NCI-H446 treated with DMSO at 0.1 percent for 48 hours (cell line): ENCODE measurements at places on chromosomes 2 and 18.

GRCh38 chr2:211237586-211238275 is 681.3 kb downstream of the CPS1 start:
- no peak for DNase-seq

DNA sequence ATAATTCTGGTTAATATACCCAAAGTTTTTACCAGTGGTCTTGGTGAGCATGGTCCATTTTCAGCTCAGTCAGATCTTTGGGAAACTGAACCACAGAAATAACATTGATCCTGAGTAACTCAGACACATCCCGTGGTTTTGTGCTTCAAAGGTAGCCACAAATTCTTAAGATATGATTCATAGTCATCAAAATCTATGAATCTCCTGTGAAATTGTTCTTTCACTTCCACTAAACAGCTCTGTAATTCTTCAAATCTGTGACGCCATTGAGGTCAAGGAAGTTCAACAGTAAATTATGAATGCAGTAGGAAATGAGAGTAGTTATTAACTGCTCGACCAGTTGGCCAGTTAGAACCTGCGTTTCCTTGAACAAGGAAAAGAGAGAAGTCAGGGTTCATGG is 147.3 kb downstream of the IRS1 start:
- no peak for DNase-seq

- no peak for DNase-seq
Observed at GRCh38 chr2:155427470-155427869, 729.0 kb downstream of the KCNJ3 start.

DNA sequence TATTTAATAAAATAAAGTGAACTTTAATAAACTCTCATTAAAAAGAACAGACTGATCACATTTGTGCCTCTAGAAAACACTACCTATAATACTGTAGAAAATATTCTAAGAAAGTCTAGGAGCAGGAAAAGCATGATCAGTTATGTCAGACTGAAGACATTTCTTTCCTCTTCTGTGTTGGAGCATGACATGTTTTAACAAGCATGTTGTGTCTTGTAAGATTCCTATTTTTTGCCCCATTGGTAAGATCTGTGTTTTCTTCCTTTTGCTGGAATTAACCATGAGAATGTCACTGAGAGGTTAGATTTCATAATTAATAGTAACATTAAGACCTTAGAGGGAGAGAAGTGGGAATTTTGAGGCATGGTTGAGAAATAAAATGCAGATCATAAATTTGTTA is 27.7 kb downstream of the LAMA3 start:
- DNase-seq: no peak

DNA sequence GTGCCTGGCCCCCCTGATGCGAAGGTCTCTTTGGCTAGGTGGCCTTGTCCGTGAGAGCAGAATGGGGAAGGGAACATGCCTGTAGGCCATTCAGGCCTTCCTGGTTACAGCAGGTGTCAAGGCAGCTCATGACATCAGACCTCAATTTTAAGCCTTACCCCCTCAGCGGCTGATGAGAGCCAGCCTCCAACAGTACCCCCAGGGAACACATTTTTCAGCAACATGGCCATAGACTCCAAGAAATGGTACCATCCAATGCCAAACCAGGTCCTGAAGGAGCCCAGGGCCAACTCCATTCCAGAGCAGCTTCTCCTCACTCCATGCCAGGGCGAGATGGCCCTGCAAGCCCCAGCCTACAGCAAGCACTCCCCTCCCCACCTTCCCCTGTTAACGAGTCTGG is 199.2 kb downstream of the SMAD2 start:
- no peak for DNase-seq

- no peak for DNase-seq
Observed at GRCh38 chr2:176268976-176269318, 295 bp upstream of the MTX2 start.

DNA sequence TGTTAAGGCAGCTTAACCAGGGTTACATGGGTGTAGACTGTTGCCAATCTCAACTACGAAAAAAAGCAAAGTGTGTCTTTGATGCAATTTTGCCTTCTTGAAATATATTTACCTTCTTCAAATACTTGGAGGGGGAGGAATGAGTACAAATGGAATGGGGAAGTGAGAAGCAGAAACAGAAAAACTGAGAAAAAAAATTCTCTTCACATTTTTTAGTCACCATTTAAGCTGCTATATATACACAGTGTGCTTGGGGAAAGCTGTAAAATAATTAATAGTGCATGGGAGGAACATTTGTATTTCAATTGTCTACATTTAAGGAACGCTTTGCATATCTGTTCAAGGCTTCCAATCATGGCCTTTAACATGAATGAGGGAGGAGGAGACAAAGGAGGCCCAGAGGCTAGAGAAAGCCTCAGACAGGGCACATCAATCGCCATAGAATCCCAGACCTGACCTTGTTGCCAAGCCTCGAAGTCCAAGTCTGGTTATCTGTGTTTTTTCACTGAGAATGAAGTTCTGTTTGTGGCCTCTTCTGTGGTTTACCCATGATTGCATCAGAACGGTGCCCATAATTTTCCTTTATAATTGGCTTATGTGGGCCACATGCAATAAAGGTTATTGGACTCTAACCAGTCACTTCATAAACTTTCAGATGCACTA is 158.6 kb downstream of the PIK3C3 start:
- no peak for DNase-seq
